ENCODE measurements at places on chromosomes 3 and 15.

GRCh38 chr3:47542471-47543173 is 29.1 kb upstream of the ELP6 start:
- DNase-seq = no peak

DNA sequence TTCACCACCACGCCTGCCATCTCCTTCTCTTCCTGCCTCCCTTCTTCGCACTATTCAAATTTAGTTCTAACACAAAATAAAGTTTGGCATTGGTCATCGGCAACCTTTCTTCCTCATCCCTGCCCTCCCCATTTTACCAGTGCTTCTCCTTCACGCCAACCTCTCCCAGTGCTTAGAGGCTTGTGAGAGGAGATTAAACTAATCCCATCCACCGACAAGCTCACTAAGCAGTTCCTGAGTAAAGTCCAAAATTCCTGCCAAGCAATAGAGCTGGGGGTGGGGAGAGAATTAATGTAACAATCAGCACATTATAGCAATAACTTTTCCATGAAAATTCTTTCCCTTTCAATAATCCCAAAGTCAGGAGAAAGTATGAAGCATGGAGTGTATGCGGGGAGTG is 157.4 kb upstream of the GMNC start:
- no peak for DNase-seq

DNA sequence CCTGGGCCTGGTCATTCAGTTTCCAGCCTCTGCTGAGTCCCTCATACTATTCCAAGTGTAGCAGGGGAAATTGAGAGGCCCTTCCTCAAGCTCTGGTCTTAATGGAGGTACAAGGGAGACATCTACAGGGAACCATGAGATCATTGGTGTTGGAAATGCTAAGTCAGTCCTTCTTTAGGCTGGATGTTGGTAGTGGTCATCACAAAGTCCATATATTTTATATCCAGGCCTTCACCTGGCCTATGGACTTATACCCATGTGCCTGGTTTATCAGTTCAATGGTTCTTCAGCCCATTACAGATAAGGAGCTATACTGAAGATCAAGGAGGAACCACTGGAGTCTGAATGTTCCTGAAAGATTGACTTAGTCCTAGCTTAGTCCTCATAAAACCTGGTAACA is 135.0 kb downstream of the STAG1 start:
- DNase-seq = no peak

- DNase-seq = peak; percentile 10
Measured at GRCh38 chr15:57079931-57080620, 161.6 kb downstream of the TCF12 start.

DNA sequence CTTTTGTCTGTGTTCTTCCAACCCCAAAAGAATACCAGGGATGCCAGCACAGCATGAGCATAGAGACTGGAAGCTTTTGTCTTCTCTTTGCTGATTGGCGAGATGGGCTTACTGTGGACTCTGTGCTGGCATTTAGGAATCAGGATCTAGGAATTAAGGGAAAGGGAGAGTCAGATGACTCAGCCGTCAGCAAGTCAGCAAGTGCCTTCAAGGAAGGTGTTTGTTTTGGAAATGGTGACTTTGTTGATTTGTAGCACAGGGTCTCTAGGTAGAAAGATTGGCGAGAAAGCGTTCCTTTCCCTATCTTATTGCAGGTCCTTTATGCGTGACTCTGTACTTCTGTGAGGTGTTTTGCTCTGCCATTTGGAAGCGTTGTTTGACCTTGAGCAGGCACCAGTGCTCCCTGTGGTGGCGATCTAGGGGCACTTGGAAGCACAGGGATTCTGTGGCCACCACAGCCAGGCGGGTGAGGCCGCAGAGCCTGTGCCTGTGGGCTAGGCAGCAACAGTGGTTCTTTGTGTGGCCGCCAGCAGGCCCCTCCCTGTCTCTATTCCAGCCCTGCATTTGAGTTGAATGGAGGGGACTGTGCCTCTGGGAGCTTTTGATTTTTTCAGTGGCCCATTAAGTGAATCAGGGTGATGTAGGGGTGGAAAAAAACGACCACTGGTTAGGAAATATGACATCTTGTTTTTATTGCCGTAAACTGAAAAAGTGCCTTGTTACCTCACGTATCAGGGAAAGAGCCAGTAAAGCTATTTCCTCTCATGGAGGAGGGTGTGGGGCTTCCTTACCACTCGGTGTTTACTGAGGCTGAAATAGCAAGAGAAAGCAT is 19.0 kb downstream of the FAN1 start:
- DNase-seq = no peak

DNA sequence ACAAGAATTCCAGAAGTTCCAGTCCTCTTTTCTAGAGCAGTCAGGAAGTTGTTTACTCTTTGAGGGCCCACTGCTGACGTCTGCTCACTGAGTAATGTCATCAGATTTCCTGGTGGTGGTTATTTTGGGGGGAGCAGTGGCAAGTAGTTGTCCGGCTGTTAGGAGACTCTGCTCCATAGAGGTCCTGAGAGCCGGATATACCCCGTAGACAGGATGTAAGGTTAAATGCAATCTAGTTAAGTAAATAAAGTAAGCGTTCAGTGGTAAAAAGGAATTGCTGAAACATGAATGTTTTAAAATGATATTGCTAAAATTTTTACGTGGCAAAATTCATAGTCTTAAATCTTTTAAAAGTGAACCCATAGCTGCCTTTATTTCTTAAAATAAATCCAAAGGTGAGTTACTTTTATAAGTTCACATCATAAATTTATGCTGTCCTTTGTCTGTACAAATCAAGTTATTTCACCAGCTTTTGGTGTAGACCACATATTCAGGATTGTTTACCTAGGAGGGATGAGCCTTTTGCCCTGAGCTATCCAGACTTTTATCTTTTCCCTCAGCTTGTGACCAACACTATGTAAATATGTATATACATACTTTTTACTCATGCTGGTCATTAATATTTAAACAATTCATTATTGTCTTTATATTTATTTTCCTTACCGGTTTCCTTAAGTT is 65.8 kb downstream of the PDE8A start:
- DNase-seq = no peak

- peak; percentile 43 for DNase-seq
Measured at GRCh38 chr3:143122608-143123352, 3.2 kb downstream of the CHST2 start.
